ENCODE measurements at places on chromosomes 11 and 22.

- no peak for DNase-seq
Measured at GRCh38 chr11:13260201-13260962, 17.2 kb upstream of the BMAL1 start.

GRCh38 chr11:27437829-27438594 is 34.6 kb downstream of the LGR4 start:
- no peak for DNase-seq

GRCh38 chr11:15697437-15698236 is 582.9 kb downstream of the INSC start:
- DNase-seq: no peak

DNA sequence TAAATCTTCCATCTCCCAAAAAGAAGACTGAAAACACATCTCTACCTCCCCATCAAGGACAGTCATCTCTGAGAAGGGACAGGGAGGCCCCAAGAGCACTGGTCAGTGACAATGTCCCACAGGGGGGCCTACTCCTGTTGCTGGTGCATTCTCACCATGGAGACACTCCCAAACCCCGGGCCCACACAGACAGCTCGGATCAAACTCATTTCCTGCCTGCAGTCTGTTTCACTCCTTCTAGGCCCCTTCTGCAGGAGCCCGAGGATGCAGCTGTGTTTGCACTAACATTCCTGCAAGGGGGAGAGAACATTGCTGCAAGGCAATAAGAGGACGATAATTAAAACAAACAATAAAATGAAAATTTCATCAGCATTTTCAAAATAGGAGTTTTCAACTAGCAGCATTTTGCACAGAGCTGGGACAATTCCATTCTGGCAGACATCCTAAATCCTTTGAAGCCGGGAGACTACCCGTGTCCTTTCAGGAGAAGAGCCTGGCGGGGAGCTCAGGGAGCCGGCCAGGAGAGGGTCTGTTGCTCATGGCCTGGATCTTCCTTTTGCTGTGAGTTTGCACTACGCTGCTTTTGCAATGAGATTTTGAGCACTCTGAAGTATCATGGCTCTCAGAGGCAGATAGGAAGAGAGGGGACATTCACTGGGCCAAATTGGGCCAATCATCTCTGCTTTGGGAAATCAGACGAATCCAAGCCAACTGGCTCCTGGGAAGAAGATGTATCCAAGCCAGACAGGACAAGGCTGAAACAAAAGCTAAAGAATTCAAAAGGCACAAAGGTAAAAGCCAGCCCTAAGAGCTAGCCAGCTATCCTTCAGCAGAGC is 33.2 kb downstream of the SPATA19 start:
- DNase-seq: no peak

- DNase-seq: no peak
Measured at GRCh38 chr11:133794205-133794604, 51.1 kb downstream of the SPATA19 start.

- no peak for DNase-seq
Measured at GRCh38 chr11:8258784-8259183, 4.9 kb downstream of the LMO1 start.

DNA sequence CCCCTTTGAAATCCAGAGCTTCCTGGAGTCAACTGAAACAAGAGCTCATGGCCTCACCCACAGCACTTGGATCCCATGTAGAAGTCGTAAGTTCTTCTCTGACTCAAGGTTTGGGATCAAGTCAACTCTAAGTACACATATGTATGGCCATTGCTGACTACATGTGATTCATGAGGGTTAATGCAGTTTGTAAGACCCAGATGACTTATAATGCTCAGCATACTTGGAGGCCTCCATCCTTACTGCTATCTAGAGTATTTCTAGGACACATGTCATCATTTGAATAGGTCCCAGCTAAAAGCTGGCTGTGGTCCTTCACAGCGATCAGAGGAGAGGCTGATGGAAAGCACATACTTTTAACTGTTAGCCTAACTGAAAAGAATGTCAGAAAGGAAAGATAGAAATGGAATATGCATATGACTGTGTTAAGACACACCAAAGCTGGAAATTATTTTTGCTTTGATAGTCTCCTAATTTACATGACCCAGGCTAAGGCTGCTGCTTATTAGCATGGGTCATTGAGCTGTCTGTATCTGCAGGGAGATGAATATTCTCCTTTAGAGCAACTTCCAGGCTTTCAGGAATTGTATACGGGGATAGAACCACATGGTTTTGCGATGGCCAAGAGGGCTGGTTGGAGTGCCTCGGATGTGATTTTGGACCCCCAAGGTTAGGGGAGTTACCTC is 76.3 kb downstream of the NTM start:
- no peak for DNase-seq

DNA sequence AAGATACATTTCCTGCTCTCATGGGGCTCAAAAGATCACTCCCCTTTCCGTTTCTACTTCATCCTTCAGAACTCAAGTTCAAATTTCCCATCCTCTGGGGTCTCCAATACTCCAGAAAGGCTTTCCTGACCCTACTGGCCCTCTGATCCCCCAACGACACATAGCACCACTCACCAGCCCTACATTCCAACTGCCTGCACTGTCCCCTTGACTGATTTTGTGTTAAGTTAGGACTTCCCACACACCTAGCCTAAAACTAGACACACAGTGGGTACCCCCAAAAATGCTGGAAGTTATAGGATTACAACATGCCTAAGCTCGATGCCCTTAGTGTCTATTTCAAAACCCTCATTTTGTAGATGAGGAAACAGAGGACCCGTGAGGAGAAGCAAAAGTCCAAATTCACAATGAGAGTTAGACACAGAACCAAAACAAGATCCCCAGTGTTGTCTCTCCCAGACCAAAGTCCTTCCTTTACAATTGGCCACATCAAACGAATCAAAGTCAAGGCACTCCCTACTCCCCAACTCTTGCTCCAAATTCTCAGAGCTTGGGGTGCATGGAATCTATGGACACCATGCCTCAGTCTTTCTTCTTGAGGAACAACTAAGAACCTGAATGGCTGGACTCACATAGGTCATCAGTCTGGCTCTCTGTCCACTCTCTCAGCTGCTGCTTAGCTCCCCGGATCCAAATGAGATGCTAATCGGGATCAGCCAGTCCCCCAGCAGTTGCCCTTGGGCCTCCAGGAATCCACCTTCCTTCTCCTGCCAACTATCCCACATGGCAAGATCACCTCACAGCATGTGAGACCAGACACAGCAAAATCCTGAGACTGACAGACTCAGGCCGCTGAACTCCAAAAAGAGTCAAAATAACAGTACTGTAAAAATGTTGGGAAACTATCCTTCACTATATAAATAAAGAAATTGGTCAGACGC is 1.7 kb downstream of the CLPB start:
- DNase-seq: no peak

DNA sequence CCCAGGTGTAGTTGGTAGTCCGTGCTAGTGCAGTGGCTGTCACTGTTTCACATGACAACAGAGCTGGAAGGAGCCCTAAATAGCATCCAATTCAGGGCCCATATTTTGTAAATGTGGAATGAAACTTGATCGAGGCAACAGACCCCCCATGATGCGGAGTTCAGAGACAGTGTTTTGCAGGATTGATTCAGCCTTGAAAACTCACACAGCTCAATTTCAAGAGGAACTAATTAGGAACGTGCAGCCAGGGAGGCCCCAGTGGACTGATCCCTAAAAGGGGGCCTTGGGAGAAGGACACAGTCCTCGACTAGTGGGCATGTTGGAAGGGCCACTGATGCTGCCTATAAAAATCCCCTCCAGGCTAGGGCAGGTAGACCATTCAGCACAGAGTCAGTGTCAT is 61.0 kb upstream of the TTC12 start:
- DNase-seq: no peak

DNA sequence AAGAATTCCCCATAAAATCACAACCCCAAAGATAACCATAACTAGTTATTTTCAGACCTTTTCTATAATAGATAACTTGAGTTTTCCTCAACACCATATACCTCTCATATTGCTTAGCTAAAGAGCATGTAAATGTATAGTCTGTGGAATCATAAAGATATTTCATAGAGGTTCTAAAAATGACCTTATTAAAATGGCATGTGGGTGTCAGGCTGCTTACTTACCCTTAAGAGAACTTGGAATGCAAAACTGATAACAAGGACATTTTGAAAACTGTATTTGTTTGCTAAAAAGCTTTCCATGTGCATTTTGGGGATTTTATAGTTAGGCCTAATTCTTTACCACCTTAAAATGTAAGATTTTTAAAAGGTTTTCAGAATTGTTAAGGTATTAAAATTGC is 4.7 kb downstream of the SIK2 start:
- DNase-seq: no peak

DNA sequence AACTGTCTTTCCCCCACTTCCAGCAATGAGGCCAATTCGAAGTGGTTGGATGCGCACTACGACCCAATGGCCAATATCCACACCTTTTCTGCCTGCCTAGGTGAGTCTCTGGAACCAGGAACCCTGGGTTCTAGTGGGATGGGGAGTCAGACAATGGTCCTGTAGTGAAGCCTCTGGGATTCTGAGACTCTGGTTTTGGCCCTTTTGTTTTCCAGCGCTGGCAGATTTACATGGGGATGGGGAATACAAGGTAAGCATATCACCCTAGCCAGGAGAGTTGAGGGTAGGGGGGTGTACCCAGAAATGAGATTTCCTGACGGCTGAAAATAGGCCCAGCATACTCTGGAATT is 530 bp downstream of the BBS1 start:
- no peak for DNase-seq

DNA sequence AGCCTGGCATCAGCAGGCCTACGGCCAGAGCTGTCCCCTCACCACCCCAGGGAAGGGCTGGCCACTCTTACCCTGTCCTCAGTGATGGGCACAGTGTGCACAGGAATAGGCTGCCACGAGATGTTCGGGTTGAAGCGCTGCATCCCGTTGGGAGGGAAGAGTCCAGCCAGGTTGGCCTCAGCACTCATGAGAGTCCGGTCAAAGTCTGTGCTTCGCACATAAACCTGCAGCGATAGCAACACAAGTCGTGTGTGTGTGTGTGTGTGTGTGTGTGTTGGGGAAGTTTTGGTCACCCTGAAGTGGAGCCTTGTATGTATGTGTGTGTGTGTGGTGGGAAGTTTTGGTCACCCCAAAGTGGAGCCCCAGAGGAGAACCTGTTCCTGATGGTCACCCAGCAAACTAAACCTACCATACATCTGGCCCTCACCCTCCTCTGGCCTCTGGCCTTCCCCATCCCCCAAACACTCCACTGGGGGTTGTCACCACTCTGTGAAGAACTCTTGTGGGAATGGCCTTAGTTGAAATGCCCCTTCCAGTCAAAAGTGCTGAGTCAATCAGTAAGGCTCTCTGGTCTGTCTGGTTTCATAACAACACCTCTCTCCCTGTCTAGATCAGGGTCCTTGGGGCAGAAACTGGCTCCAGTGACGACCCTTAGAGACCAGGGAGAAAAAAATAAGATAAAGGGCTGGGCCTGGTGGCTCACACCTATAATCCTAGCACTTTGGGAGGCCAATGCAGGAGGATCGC is 2.8 kb downstream of the ACP2 start:
- DNase-seq: no peak

DNA sequence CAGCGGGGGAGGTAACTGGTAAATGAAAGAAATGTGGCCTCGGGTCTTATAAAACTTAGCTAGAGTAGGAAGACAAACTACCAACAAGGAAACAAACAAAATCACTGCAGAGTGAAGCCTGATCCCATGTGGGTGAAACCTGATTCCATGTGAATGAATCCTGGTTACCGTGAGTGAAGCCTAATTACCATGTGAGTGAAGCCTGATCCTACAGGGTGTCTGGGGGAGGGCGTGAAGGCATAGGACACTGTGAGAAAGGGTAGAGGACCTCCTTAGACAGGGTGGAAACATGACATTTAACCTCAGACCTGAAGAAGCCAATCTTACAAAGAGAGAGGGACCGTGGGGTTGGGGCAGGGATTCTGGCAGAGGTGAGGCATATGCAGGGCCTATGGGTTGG is 106.2 kb upstream of the USP47 start:
- no peak for DNase-seq

DNA sequence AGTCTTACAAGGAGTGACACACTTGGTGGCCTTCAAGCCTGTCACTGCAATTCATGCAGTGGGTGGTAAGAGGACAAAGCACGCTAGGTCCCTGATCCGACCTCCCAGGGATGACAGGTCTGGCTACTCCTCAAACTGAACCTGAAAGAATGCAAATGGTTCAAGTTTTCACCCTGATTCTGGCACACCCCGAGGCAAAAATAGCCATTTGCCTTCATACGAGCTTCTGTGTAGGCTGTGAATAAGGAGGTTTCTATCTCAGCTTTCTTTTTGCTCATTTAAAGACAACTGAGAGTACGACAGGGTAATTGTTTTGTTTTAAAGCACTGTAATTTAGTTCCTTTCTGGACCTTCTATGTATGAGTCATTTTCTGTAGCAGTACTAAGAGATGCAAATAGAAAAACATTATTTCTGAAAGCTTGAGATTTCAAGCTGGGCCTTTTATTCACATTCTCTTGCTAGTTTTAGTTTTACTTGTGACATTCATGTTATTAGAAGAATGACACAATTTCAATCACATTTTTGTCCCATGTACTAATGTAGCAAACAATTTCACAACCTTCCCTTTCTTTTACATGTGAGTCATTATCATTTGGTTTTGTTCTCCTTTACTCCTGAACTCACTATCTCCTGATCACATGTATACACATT is 56.6 kb upstream of the FDX1 start:
- DNase-seq: no peak

GRCh38 chr11:65710421-65710820 is 1.6 kb upstream of the KAT5 start:
- no peak for DNase-seq

DNA sequence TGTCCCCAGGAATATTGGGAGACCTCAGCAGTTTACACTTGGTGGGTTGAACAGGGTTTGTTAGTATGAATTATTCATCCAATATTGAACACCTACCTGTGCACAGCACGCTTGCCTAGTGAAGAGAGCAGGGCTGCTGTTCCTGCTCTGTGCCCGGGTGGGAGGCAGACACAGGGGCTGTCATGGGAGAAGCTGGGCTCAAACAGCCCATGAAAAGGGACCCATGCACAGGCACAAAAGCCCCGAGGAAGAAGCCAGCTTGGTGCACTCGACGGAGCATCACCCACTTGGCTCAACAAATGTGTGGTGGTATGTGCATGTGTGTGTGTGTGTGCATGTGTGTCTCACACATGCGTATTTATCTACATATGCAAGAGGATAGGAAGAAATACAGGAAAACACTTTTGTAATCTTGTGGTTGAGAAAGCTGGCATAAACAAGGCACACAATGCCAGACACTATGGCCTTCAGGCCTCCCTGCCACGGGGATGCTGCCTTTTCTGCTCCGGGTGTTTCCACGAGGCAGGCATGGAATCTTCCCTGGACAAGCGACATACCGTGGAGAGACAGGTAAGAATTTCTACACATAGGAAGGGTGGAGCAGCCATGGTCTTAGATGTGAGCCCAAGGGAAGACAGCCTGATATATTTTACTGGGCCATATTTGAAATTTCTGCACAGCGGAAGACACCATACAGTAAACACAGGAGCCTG is 5.0 kb upstream of the APOBEC3A start:
- no peak for DNase-seq

DNA sequence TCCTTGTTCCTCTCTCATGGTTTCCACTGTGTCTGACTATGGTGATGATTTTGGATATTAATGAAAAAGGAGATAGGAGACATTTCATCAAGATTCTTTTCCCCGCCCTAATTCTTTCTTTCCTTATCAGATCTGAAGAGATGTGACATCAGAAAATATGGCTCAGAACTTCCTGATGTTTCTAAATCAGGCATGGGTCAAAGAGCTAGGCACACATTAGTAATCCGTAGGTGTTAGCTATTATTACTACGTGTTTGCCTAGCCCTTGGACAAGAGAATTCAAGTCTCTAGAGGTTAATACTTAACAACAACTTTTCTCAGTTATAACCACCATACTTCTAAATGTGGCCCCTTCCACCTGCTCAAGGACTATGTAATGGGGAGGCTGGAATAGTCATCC is 5.8 kb downstream of the JOSD1 start:
- DNase-seq: no peak

Measured in T1000 (cell line).